ENCODE measurements at places on chromosomes 16 and 17.

GRCh38 chr16:48247311-48247710 is at the start of gene ABCC11:
Gene ABCC11, minus strand, starts transcription at chr16:48247539. Its CDS starts 15,618 bp downstream, at chr16:48231921.
- DNase-seq, result no peak

- DNase-seq, result no peak
Measured at GRCh38 chr16:68005786-68006286, 6.6 kb upstream of the DPEP2 start.

- no peak for DNase-seq
Measured at GRCh38 chr16:20056436-20056835, 17.3 kb downstream of the GPR139 start.

GRCh38 chr16:12433691-12434390 is 369.8 kb downstream of the CPPED1 start:
- DNase-seq, result no peak

DNA sequence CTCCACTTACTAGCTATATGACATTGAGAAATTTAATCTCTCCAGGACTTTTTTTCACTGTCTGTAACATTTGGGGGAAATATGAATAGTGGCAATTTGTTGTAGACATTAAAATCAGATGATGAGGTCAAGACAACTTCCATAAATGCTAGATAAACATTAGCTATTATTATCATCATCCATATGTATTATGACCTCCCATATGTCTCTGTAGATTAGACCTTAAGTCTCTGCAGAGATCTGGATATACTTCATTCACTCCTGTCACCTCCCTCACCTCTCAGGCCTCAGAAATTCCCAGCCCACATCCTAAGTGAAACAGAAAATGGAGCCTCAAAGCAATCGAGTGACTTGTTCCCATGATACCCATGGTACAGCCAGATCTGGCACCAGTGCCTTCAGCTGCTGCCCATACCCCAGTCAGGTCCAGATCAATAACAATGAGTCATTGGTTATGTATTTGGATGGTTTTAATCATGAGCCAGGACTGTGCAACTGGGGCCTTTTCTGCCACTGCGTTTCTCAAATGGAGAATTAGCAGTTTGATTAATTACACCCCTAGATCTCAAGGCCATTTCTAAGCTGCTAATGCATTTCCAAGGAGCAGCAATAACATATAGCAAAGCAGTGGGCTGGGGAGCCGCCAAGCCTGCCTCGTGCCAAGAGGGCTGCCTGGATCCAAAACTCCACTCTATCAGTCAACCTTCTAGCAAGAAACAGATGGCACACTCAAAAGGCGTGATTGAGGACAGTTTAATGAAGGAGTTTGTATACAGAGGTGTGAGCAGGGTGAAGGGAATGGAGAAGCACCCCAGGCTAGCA is 2.6 kb upstream of the FDXR start:
- DNase-seq, result no peak

DNA sequence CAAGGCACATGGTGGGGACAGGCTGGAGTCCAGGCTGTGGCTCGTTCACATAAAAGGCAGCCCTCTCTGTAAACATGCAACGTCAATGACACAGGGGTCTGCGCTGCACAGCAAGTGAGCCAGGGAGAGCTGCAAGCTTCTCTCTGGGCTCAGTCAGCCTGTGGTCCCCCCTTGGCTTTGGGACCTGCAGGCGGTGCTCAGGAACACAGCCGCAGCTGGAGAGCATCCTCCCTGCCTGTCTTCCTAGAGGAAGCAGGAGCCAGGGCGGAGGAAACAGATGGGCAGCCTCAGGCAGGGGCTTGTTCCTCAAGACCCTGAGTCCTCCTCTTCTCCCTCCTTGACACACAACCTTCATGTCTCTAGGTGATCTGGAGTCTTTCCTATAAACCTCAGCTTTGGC is 228.0 kb downstream of the C16orf78 start:
- DNase-seq, result no peak

DNA sequence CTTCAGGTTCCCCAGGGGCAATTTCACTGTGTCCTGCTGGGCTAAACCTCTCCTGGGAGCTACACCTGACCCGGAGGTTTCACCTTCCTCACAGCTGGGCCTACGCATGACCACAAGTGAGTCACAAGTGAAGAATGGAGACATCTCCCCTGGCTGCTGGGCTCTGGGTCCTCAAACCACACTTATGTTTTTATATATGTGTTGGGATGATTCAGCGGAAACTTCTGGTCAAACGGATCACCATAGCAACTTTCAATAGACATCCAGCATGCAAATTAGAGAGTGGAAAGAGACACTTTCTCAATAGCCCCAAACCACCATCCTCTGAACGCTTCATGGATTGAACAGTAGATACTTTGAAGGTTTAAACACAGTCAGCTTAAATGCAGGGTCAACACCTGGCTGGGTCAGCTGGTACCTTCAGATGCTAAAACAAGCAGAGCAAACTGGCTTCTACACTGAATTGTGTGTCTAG is 28.0 kb upstream of the MAF start:
- no peak for DNase-seq

DNA sequence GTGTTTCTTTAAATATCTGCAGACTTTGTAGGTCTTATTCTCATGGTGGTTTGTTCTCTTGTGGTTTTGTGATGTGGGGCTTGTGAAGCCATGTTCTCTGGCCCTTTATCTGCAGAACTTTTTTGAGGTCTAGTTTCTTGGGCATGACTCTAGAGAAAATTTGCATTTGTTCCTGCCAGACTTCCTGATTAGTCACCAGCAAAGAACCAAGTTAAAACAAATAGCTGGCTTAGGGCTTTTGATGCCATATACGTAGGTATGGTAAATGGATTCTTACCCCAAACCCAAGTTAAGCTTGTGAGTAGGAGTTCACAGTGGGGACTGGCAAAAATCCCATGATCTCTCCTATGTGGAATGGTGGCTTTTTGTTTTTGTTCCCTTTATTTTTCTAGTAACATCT is 68.7 kb upstream of the IRX3 start:
- no peak for DNase-seq

DNA sequence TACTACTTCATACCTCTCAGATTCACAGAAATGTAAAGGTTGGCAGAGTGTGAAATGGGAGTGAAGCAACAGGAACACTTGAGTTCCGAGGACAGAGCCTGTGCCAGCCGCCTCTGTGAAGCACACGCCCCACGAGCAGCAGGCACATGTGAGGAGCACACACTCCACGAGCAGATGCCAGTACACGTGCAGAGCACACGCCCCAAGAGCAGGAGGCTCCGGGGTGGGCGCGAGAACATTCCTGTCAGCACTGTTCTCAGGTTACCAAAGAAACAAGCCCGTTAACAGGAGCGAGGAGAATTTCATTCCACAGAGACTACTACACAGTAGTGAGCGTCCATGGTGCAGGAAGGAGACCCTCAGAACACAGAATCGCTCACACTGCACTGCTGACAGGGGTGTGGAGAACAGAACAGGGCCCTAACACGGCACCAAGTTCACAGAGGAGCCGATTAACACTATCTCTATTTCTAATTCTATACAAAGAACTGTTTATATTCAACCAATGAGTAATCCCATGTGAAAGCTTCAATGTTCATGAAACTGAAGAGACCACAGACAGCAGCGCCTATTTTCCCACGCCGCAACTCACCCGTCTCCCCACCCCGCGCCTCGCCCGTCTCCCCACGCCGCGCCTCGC is 40.1 kb downstream of the KLHDC4 start:
- DNase-seq, result no peak

All from BE2C (cell line).